ENCODE measurements at places on chromosomes 7 and 10.
A peak's percentile ranks its signal among the peaks of the same experiment; 100 is the strongest.

GRCh38 chr10:28160866-28161405 lies 141.9 kb downstream of the MPP7 start:
- no peak for DNase-seq

DNA sequence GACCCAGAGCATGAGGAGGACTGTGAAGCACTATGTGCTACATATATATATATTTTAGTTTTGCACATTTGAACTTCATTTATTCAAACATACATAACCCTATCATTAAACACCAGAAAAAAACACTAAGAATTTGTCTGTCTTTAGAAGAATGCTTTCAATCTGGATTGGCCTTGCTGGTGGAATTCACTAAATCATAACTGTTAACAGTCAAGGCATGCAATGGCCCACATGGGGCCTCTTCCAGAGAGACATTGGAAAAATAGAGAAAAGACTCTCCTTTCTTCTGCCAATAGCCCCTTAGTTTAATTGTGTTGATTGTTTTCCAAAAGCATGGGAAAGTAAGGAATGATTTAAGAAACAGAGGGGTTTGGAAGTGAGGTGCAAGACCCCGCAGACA lies 77.9 kb downstream of the MRPL32 start:
- no peak for DNase-seq

GRCh38 chr10:35300063-35300699 lies 36.1 kb upstream of the CCNY start:
- peak; percentile 43 for DNase-seq

DNA sequence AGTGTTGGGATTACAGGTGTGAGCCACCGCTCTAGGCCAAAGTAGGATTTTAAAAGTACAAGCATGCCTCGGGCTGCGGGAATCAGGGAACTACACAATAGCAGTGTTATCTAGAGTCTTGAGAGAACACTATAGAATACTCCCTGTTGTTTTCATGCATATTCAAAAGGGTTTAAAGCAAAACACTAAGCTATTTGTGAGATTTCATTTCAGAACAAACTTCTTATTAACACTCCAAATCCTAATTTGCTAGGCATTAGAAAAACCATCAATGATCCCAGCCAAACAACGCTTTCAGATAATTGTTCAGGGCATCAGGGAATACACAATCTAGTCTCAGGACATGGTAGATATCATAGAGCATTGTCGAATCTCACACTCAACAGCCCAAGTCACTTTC lies 13.9 kb downstream of the DENND11 start:
- DNase-seq: no peak

GRCh38 chr10:119101366-119102098 lies 2.4 kb upstream of the DENND10 start:
- peak; percentile 57 for DNase-seq

DNA sequence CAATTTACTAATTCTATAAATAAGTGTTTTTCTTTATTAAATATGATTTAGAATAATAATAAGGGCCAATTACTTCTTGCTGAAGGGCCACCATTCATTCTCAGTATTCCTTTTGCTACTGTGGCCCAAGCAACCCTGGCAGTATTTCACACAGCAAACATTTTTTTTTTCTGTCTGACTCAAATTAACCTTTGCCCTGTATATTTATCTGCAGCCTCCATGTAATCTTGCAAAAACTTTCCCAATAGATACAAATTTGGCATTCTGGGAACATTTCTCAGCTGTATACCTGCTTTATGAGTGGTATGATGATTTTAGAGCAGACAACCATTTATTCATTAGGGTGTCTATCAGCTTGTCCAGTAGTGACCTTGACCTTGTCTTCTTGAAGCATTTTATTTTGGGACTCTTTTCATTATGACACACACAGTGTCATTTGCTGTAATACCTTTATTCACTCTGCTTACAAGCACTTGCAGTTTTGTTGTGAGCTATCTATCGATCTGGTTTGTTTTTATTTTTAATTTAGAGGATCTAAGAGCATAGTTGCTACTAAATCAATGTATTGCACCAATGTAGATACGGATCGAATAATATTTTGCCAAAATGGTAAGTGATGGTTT lies 159.7 kb upstream of the PLXDC2 start:
- no peak for DNase-seq

GRCh38 chr10:112985690-112986543 lies 35.9 kb downstream of the TCF7L2 start:
- peak; percentile 75 for DNase-seq

GRCh38 chr10:48773580-48773979 lies 88.9 kb downstream of the WDFY4 start:
- DNase-seq: no peak

GRCh38 chr7:21656081-21656480 lies 113.2 kb downstream of the DNAH11 start:
- no peak for DNase-seq
